ENCODE measurements at places on chromosomes 2 and 18.

GRCh38 chr18:48026216-48026615 lies 95.8 kb upstream of the SMAD2 start:
- no peak for DNase-seq

GRCh38 chr2:46229134-46230063 lies 67.8 kb upstream of the EPAS1 start:
- no peak for DNase-seq

- DNase-seq, result no peak
Measured at GRCh38 chr2:220270481-220271070, 643.1 kb downstream of the SLC4A3 start.

- no peak for DNase-seq
Measured at GRCh38 chr2:99404797-99405669, 67.8 kb downstream of the EIF5B start.

GRCh38 chr2:236847538-236848263 lies 238.0 kb upstream of the COPS8 start:
- no peak for DNase-seq

DNA sequence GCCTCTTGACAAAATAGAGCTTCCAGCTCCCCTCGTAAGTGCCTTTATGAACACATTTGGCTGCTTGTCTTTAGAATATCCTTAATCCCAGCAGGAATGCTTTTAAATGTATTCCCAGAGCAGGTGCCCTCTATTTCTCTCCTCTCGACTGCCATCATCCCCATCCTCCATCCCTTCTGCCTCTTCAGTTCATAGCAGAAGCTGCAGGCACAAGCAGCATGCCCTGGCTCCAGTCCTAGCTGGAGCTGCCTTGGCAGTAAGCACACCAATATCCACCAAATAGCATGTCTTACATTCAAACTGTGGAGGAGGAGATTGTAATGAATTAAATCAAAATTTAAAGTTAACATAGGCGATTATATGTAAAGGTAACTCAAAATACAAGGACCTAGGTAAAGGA lies 891.3 kb upstream of the SLC39A10 start:
- no peak for DNase-seq

- no peak for DNase-seq
Measured at GRCh38 chr2:1721706-1722646, 22.3 kb downstream of the PXDN start.

DNA sequence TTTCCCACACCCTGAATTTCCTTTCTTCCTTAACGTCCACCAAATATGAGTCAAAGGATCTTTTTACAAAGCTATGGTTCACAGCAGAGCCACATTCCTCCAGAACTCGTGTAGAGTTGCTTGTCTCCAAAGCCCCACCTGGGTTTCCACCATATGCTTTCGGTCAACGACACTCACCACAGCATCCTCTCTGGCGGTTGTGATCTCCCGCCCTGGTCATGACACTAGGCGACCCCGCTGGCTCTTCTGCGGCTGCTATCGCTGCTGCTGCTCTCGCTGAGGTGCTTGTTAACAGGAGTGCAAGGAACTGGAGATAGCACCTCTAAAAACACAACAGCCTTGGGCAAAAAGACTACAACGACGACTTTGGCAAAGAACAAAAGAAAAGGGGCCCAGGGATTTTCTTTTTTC lies 340 bp downstream of the SLC40A1 start:
- DNase-seq, result no peak

DNA sequence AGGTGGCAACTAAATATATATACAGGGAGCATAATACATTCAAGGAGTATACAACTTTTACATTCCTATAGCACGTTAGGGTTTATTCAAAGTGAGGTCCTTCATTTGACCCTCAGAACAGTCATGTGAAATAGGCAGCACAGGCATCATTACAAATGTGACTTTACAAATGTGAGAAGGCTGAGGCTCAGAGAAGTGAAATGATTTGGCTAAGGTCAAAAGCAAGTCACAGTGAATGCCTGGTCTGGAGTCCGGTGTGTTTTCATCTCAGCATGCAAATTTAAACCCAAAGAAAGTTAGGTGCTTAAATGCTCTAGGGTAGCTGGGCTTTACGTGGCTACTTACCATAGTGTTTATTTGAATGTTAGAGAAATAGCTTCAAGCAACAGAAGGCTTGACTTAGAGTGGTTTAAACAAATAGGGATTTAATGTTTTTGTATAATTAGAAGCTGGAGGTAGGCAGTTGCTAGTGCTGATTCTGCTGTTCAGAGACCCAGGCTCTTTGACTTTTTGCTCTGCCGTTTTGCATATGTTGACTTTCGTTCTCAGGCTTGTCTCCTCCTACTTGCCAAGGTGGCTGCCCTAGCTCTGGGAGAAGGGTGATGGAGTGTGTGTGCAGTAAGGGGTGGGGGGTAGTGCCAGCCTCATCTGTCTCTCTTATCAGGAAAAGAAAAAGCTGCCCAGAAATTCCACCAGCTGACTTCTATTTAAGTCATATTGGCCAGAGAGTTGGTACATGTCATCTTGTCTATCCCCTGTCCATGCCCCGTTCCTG lies 89.2 kb downstream of the PLCL1 start:
- no peak for DNase-seq

DNA sequence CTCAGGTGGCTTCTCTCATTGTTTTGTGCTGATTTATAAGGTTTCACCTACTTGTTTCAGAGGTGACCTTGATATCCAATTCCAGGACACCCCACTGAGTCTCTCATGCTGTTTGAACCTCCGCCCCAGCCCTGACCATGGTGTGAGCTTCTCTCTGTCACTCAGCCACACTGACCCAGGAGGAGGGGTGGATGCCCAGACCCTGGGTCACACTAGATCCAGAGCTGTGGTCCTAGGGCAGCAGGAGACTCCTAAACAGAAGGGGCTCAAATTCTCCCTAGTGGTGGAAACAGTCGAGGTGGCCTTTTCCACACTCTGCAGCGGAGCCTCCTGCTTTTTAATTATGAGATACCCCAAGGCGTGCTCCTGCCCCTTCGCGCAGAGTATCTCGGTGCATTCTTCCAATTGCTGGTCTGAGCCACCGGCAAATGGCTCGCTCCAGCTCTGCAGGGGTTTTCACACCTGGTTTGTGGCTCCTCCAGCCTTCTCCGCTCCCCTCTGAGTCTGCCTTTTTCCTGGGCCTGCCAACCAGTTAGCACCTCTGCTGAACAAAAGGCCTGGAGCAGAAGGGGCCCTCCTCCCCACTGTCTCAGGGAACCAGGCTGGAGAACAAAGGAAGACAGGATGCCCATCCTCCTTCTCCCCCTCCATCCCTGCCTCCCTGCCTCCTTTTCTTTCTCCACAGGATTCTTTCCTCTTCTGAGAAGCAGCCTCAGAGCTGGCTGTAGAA lies 147.3 kb upstream of the SPRED2 start:
- no peak for DNase-seq

DNA sequence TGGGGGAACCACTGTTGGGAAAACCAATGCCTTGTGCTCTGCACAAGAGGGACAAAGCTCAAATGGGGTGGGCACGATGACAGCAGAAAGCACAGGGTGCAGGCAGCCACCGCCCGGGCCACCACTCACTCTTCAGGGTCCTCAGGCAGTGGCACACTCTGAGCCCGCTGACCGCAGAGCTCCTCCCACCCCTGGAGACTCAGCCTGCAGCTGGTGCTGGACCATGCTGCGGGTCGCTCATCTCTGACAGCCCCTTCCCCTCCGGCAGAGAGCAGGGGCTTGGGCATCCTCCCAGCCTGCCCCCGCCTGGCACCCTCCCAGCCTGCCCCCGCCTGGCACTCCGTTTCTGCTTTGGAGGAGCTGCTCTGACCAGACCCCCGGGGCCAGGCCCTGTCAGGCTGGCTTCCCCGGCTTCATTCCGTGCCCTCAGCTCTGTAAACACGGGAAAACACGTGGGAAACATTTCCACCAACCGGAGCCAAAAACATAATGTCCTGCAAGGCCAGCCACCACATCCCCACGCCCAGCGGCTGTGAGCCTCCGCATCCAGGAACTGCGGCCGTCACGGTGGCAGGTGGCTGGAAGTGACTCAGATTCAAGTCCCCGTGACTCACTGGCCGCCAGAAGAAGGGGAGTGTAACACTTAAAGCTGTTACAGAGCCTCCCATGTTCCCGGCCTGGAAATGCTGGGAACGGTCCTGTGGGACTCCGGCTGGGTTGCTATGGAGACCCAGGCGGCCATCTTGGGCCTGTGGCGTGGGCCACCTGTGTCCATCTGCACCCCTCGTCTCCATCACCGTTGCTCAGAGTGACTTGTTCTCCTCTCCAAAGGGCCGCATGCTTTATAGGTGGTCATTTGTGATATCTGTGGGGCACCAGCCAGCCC lies 6.8 kb upstream of the SNED1 start:
- DNase-seq, result no peak

Measured in stimulated activated CD8-positive, alpha-beta memory T cell treated with anti-CD3 and anti-CD28 coated beads, Interleukin-15, amount 100 ng/mL, for 24 hours (primary cell).